CD4-positive, alpha-beta T cell treated with Interleukin-17A for 4 hours (primary cell): ENCODE measurements at places on chromosomes 12 and 14.

DNA sequence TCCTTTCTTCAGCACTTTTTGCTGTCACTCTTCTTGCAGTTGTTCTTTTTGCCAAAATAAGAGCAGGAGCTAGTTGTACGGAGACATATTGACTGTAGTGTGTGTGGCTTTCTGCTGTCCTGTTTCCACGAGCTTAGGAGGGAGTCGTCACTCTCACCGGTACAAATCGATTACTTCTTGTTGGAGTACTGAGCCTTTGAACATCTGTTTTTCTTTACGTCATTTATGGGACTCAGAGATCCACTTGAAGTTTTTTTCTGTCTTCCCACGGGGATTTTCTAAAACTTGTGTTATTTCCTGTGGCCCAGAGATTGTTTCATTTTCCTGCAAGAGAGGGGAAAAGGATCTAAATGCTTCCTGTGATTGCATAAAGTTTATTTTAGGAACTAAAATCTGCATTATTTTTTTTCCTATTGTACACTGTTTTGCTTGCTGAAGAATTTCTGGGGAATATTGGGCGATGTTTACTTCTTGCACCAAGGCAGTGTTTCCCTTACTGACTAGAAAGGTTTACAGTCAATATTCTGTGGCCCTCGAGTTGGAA lies 199.8 kb upstream of the ARHGAP5 start:
- DNase-seq: no peak

GRCh38 chr12:102509123-102509626 lies 28.8 kb upstream of the IGF1 start:
- no peak for DNase-seq

DNA sequence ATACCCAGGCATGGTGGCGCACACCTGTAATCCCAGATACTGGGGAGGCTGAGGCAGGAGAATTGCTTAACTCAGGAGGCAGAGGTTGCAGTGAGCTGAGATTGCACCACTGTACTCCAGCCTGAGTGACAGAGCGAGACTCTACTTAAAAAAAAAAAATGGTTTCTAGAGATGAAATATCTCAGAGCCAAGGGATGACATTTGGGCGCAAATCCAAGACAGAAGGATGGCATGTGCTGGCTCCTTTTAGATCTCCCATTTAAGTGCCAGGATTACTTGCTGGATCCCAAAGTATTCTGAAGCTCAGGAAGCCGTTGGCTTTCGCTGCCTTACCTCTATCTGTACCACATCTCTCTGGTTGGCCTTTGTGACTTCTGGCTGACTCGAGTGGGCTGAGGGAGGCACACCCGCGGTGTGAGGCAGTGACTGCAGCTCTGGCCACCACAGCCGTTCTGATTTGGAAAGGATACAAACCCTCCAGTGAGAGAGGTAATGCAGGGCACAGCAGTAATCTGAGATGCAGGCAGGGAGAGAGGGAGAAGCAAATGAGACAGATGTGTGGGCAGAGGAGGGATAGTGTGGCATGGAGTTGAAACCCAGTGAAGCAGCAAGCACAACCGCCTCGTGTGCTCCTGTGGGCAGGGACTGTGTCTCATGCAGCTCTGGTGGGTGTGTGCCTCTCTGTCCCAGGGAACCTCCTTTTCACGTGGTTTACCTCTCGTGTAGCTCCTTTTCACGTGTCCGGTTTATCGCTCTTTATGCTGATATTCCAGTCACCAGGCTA lies 4.9 kb downstream of the B4GALNT3 start:
- DNase-seq: no peak

DNA sequence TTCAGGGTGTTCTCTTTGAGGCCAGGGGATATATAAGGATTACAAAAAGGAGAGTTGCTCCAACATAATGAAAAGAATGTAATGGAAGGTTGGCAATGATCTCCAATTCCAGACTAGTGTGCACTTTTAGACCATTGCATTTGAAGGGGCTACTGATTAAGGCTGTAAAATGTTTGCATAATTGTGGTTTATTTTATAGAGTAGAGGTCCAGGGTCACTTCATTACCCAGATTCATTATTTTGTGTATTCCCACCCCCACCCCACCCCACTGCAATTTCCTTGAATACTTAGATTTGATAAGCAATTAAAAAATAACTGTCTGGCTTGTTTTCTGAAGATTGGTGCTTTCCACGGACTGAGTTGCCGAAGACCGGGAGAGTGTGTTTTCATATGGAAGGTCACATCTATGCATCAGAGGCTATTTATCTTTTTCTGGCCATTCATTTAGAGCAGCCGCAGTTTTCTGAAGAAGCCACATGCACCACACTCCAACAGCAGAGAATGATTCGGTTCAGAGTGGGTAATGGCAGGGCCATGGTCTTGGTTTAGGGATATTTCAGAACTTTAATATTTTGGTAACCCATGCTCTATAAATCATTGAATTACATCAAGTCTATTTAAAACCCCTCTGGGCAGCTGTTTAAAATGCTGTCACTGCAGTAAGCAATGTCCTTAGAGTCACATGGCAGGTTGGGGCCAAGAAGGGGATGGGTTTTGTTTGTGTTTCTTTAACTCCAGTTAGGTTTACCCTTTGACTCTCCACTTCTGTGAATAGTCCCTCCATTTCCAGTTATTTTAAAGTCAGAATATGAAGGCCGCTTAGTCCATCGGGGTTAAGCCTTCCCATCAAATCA lies 94.6 kb downstream of the TMEM30B start:
- no peak for DNase-seq

- no peak for DNase-seq
Observed at GRCh38 chr14:82419933-82420332, 886.3 kb upstream of the SEL1L start.

GRCh38 chr12:77366616-77367015 lies 301.2 kb upstream of the E2F7 start:
- DNase-seq: no peak

GRCh38 chr12:13101821-13102375 lies 1.6 kb downstream of the GSG1 start:
- DNase-seq: peak; percentile 60

- no peak for DNase-seq
Observed at GRCh38 chr12:53560912-53561589, 53.8 kb upstream of the NPFF start.

- DNase-seq: no peak
Observed at GRCh38 chr12:66341126-66341525, 38.8 kb downstream of the HELB start.

DNA sequence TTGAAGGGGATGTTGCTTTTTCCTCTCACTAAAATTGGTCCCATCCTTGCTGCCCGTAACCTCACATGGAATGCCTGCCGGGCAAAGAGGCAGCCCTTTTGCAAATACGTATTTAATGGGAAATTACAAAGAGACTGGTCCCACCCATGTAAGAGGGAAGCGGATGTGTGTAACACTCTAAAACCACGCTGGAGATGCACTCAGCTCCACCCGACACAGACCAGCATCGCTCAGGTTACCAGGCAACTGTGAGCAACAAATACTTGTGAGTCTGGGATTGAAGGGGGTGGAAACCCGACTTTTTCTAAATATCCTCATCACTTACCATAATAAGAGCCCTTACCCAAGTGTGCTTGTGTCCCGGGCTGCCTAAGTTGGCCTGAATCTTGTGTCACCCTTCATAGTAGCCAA lies 47.7 kb downstream of the ELK3 start:
- peak; percentile 65 for DNase-seq
